ENCODE measurements at places on chromosomes 4 and X.

DNA sequence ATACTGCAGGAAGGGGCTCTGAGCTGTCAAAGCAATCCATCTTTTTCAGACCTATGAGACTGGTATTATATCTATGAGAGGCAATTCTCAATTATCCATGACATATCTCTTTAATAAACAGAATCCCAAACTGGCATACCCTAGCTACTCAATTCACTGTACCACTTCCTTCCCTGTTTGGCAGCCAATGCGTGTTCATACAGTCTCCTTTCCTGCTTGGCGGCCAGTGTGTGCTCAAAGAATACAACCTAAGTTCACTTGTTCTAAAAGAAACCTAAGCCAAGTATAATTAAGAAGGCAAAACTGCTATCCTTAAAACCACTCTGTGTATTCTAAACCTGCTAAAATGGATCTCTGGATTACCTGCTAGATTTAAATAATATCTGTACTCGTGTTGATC, 38.3 kb downstream of the ARHGEF9 start:
- no peak for DNase-seq

GRCh38 chrX:110133735-110134370, 130.9 kb downstream of the TMEM164 start:
- no peak for DNase-seq

DNA sequence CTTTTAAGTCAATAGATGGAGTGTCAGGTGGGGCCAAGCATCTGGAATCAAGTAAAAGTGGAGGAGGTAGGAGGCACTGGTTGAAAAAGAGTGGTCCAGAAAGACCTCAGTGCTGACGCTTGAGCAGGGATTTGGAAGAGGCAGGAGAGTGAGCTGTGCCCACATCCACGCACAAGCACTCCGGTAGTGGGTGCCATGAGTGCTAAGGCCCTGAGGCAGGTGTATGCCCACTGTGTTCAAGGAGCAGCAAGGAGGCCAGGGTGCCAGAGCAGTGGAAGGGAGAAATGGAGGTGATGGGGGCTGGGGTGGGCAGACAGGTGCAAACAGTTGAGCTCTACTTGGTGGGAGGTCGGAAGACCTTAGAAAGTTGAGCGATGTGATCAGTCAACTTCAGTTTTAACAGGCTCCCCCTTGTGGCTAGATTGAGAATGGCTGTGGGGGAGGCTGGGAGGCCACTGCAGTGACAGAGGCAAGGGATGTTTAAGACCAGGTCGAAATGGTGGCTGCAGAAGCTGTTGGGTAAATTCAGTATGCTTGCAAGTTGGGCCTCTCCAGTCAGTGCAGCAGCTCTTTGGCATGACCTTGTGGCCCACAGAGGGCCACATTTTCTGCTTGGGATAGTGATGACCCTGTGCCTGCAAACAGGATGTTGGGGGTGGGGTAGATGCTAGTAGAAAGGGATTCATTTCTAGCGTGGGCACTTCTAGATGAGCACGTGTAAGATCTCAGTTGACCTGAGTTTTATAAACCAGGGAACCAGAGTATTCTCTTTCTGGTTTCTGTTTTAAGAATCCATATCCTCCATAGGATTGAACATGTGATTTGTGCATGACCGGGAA, 12.7 kb downstream of the TKTL1 start:
- DNase-seq, result peak; percentile 88

DNA sequence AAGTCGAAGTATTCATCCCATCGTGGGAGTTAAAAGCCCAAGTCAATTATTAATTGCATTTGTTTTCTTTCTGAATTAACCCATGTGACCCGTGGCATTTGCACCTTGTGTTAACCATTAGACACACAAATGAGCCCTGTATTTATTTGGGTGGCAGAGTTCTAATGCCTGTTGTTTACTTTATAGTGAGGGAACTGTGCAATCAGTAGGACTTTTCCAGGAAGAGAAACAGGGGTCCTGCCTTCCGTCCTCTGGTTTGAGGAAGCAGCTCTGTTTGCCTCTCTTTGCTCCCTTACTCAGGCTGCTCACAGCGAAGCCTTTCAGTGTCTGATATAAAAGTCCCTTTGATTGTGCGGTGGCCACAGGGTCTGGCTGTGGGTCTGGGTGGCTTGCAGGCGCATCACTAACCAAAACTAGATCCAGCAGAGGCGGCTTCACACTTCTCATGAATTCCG, 263.6 kb downstream of the PTTG2 start:
- no peak for DNase-seq

GRCh38 chr4:167614866-167615265, 380.6 kb upstream of the SPOCK3 start:
- DNase-seq, result no peak

DNA sequence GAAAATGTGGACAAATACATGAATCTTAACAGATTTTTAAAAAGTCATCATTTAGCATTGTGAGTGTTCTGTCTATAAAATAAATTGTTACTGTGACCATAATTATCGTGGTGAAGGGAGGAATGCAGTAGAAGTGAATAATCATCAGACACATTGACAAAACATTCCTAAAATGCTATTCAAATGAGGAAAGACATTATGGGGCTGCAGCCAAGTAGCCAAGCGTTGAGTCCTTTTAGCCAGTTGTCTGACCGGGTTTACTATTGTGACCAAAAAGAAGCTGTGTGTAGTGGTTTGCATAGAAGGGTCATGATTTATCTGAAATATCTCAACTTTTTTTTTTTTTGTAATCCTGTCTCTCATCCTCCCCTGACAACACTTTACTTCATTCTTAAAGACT, 19.5 kb downstream of the WWC2 start:
- DNase-seq, result no peak

GRCh38 chr4:143055997-143056396, 128.7 kb upstream of the USP38 start:
- DNase-seq, result no peak

GRCh38 chr4:184471881-184472613, 2.3 kb downstream of the IRF2 start:
- DNase-seq, result no peak

- no peak for DNase-seq
These were observed 24.7 kb downstream of the KCNE5 start for GRCh38 chrX:109600237-109600651.

DNA sequence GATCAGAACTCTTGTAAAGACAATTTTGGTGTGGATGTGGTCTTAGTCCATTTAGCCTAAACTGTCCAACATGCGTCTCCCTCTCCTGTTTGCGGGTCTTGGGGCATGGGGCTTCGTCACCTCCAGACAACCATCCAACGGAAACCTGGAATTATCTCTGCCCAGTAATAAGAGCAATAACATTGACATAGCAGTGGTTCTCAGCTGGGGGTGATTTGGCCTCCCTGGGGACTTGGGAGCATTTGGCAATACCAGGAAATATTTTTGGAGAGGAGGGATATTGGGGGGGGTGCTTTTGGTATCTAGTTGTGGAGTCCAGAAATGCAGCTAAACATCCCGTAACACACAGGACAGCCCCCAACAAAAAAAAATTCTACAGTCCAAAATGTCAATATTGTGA, 47.2 kb downstream of the SEL1L3 start:
- DNase-seq, result no peak

DNA sequence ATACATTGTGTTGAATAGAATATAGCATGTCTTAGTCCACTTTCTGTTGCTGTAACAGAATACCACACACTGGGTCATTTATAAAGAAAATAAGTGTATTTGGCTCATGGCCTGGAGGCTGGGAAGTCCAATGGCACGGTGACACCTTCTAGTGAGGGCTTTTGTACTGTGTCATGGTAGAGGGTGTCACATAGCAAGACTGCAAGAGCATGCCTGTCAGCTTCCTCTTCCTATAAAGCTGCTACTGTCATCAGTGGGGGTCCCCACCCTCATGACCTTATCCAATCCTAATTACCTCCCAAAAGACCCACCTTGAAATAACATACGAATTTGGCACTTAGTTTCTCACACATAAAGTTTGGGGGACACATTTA, 193.2 kb downstream of the PTTG2 start:
- no peak for DNase-seq

DNA sequence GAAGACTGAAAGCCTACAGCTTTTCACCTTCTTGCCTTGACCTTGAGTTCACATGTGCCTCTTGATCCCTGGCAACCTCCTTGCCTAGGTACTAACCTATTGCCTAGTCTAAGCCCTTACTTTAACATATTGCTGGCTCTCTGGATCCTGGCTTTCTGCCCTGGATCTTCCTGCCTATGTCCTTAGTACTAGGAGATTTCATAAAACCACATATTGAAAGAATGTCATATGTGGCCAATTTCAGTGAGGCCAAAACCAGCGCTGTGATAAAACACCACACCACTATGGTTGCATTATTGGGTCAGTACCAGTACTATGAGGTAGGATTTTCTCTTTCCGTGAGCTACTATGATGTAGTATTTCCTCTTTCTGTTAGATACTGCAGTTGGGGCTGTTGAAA, 80.4 kb downstream of the CT47B1 start:
- DNase-seq, result no peak

DNA sequence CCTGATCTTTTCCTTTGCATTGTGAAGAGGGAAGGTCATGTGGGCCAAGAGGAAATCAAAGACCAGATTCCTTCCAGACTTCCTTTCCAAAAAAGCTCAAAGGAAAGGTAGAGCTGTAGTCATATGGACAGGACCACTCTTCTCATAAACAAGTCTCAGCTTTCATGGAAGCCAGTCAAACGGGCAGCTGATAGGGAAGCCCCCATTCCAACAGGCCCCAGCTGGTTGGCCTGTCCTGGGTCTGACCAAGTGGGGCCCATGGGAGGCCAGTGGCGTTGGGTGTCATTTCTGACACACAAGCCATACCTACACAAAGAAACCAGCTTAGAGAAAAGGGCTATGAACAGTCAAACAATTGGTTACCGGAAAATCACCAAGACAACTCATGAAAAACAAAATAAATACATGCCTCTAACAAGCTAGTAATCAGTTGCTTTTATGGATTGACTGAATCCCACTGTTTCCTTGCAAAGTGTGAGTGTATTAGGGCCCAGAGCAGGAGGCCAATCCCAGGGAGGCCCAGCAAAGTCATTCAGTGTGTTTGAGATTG, 149.6 kb upstream of the MAMLD1 start:
- DNase-seq, result no peak

GRCh38 chrX:117570160-117570559, 546.5 kb downstream of the KLHL13 start:
- no peak for DNase-seq

- DNase-seq, result no peak
These were observed 173.0 kb upstream of the PCDH18 start for GRCh38 chr4:137705171-137705783.

DNA sequence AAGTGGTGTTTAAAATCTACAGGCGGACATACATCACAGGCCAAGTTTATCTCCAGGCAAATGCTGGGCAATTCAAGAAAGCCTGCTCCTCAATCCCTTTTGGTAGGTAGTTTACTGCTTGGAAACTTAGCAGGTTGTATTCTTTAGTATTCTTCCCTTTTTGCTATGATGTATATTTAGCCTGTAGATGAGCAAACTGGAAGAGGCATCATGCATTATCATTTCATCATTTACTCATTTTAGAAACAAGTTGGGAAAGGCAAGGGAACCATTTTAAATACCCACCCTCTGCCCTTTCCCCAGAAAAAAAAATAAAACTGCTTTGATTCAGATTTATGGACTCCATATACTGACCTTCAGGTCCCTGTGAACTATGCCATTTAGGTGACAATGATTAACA, 213.2 kb downstream of the CAMK2D start:
- DNase-seq, result no peak

GRCh38 chrX:78769101-78769755, 21.7 kb downstream of the LPAR4 start:
- no peak for DNase-seq

All from naive thymus-derived CD8-positive, alpha-beta T cell (primary cell).